ENCODE measurements at places on chromosomes 3 and 15. TPM values are rescaled to one million over a fixed set of nuclear protein-coding genes. Genes with fewer than 3 reads are reported as not detected.

GRCh38 chr3:146739203-146739671 is 134.1 kb upstream of the PLSCR5 start:
- no peaks in the 10 kb centered on the region for H3K27me3 ChIP-seq
- H3K27ac ChIP-seq = no peak overlapping the region
- no peak overlapping the region for H3K4me3 ChIP-seq

FAM174B gene
- total RNA-seq = 66.0 TPM

DNA sequence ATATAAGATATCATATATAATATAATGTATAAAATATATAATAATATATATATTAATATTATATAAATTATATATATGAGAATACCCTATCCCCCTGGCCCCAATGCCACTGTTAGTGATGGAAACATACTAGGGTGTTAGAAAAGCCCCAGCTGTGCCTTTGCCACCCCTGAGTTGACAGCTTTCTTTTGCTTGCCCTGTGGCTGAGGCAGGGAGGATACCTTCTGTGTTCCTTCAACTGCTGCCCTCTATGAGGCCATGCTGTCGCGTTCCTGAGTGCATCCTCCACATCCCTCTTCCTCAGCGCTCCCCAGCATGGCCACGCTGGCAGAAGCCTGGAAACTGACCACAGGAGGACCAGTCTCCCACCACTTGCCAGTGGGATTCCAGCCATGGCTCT is 26.3 kb downstream of the FAN1 start:
- peaks cover 56% of the 10 kb centered on the region for H3K36me3 ChIP-seq
- no peak overlapping the region for H3K27ac ChIP-seq
- no peaks in the 10 kb centered on the region for H3K4me1 ChIP-seq
- H3K4me3 ChIP-seq = no peak overlapping the region

ITGA11 gene
- total RNA-seq = 0.32 TPM

NEO1 gene
- total RNA-seq = 115 TPM

GRCh38 chr3:151120409-151120808 is 34.9 kb downstream of the MED12L start:
- H3K4me3 ChIP-seq = no peak overlapping the region
- no peaks in the 10 kb centered on the region for H3K36me3 ChIP-seq
- H3K27ac ChIP-seq = no peak overlapping the region
- no peaks in the 10 kb centered on the region for H3K4me1 ChIP-seq
- no peak for DNase-seq
- no peaks in the 10 kb centered on the region for H3K27me3 ChIP-seq

- no peak overlapping the region for H3K4me3 ChIP-seq
- no peaks in the 10 kb centered on the region for H3K4me1 ChIP-seq
Observed at GRCh38 chr15:101169495-101170071, 82.3 kb downstream of the CHSY1 start.

DNA sequence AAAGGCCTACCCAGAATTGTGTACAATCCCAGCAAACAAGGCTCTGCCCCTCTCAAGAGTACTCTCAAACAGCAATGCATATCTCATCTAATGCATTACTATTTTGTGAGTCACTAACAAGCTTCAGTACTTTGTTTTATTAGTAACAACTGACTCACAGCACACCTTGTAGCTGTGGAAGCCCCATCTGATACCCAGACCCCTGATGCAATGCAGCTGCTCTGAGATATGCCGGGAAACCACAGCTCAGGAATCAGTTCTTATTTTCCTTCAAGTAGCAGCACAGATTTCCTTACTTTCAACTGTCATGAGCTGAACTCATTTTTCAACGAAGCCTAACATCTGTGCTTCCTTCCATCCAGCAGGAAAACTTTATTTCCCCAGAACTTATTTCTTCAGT is 37.8 kb downstream of the CCNL1 start:
- H3K4me3 ChIP-seq = no peak overlapping the region
- no peaks in the 10 kb centered on the region for H3K36me3 ChIP-seq
- peaks cover 6% of the 10 kb centered on the region for H3K4me1 ChIP-seq
- no peaks in the 10 kb centered on the region for H3K27me3 ChIP-seq

DNA sequence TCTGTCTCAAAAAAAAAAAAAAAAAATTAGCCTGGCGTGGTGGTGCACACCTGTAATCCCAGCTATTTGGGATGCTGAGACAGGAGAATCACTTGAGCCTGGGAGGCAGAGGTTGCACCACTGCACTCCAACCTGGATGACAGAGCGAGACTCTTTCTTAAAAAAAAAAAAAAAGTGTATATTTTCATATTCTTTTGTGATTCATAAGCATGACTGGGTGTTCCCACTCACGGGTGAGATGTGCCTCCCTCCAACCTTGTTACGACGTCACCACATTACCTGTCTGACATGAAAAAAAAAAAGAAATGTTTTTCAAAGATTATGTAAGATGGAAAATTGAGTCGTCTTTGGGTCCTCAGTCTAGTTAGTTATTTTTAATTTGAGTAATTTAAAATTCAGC is 56.8 kb downstream of the TMEM41A start:
- no peak for DNase-seq
- no peaks in the 10 kb centered on the region for H3K27me3 ChIP-seq
- H3K4me1 ChIP-seq = no peaks in the 10 kb centered on the region
- no peak overlapping the region for H3K4me3 ChIP-seq
- no peak overlapping the region for H3K27ac ChIP-seq

GRCh38 chr3:106281221-106281620 is 412.4 kb upstream of the CBLB start:
- H3K27ac ChIP-seq = no peak overlapping the region
- H3K36me3 ChIP-seq = no peaks in the 10 kb centered on the region
- no peaks in the 10 kb centered on the region for H3K27me3 ChIP-seq
- no peaks in the 10 kb centered on the region for H3K4me1 ChIP-seq
- no peak for DNase-seq

BCHE gene
- 0.69 TPM for total RNA-seq

DNA sequence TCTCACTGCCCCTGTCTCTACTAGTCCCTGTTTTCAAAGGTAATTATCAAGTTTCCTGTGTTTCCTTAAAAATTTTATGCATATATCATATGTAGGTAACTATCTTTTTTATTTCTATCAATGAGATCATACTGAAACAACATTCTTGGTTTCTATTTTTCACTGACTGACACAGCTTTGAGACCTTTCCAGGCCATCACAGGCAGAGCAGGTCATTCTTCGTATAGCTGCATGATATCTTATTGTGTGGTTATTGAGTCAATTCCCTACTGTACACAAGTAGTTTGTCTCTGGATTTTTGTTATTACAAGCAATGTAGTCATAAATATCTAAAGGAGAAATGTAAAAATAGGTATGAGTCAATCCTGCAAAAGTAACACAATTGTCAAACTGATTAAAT is 169.6 kb downstream of the CFAP20DC start:
- no peaks in the 10 kb centered on the region for H3K4me1 ChIP-seq
- H3K4me3 ChIP-seq = no peak overlapping the region
- no peaks in the 10 kb centered on the region for H3K36me3 ChIP-seq
- H3K27ac ChIP-seq = no peak overlapping the region
- H3K27me3 ChIP-seq = no peaks in the 10 kb centered on the region
- DNase-seq = no peak

EPHB1 gene
- 2.4 TPM for total RNA-seq

KBTBD8 gene
- 6.9 TPM for total RNA-seq

GRCh38 chr3:171643681-171644080 is 166.6 kb downstream of the PLD1 start:
- no peak overlapping the region for H3K27ac ChIP-seq
- H3K4me3 ChIP-seq = no peak overlapping the region
- DNase-seq = no peak
- H3K36me3 ChIP-seq = no peaks in the 10 kb centered on the region

GRCh38 chr3:144317961-144318360 is 346.3 kb downstream of the DIPK2A start:
- no peaks in the 10 kb centered on the region for H3K36me3 ChIP-seq
- H3K4me3 ChIP-seq = no peak overlapping the region
- no peak overlapping the region for H3K27ac ChIP-seq
- no peaks in the 10 kb centered on the region for H3K27me3 ChIP-seq
- H3K4me1 ChIP-seq = no peaks in the 10 kb centered on the region

SERP1 gene
- total RNA-seq = 70.6 TPM

CCDC39 gene
- 0.25 TPM for total RNA-seq
